ENCODE measurements at places on chromosomes 13 and 19. TPM values are rescaled to one million over a fixed set of nuclear protein-coding genes. Genes with fewer than 3 reads are reported as not detected.

The TJP3 gene
- 69.6 TPM for total RNA-seq

The ZNF69 gene
- not detected for total RNA-seq

The PDX1 gene
- total RNA-seq, result 1.7 TPM

The C19orf73 gene
- total RNA-seq, result 2.2 TPM

The MARCHF2 gene
- 22.5 TPM for total RNA-seq

The GNG14 gene
- total RNA-seq, result not detected

The SMIM44 gene
- total RNA-seq, result not detected

The ZNF529 gene
- 0.30 TPM for total RNA-seq

The PCDH9 gene
- 0.02 TPM for total RNA-seq

The ADAMTS10 gene
- 10.2 TPM for total RNA-seq

The HSPB6 gene
- 0.93 TPM for total RNA-seq

The ARHGAP33 gene
- total RNA-seq, result 30.2 TPM

The AXL gene
- 47.4 TPM for total RNA-seq

The RYR1 gene
- 4.1 TPM for total RNA-seq

The CAPN12 gene
- 8.8 TPM for total RNA-seq

The ZNF808 gene
- total RNA-seq, result 15.4 TPM

The PLD3 gene
- total RNA-seq, result 123 TPM

The CATSPERD gene
- not detected for total RNA-seq

The SBK3 gene
- total RNA-seq, result 1.2 TPM

The GPR12 gene
- not detected for total RNA-seq

The KASH5 gene
- total RNA-seq, result not detected

The COX7A1 gene
- not detected for total RNA-seq

The IFNL1 gene
- not detected for total RNA-seq

The S1PR5 gene
- total RNA-seq, result 4.4 TPM

The LILRB4 gene
- total RNA-seq, result not detected

The S1PR4 gene
- 0.71 TPM for total RNA-seq

The PTGIR gene
- total RNA-seq, result not detected

The AMER2 gene
- total RNA-seq, result not detected

The TLE6 gene
- 10.9 TPM for total RNA-seq

The LRP3 gene
- 29.0 TPM for total RNA-seq

The PRR12 gene
- 26.9 TPM for total RNA-seq

The CAMSAP3 gene
- 24.0 TPM for total RNA-seq
